Stimulated activated CD4-positive, alpha-beta T cell treated with anti-CD3 and anti-CD28 coated beads, TNF-alpha, amount 100 ng/mL, for 1 hour (primary cell): ENCODE measurements at places on chromosomes 3 and 15.

DNA sequence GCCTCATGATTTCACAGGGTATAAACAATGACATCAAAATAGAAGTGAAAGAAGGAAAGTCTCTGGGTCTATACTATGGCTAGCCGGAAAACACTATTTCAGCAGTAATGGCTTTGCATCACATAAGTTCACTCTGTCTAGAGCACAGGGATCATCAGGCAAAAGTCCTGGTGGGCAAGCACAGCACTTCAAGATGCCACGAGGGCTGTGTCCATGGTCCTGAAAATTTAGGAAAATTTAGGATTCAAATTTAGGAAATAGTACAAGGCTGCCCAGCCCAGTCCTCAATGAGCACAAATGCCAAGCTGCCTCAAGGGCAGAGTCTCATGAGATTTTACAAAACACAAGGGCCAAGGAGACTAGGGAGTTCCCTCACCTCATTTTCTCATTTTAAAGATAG, 54.1 kb downstream of the RORA start:
- no peak for DNase-seq

DNA sequence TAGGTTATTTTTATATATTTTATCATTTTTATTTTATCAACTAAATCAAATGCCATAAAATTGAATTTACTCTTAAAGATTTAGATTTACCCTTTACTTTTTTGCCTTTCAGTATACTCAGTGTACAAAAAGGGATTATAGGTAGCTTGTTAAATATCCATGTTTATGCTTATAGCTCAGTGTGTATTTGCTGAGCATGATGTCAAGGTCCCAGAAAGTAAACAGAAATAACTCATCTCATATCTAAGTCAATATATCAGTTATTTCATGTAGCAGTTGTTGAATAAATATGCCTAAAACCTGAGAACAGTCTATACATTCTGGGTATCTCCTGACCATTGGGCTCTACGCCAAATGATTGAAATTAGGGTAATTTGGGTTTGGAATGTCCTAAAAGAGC, 693.8 kb downstream of the NAALADL2 start:
- no peak for DNase-seq

DNA sequence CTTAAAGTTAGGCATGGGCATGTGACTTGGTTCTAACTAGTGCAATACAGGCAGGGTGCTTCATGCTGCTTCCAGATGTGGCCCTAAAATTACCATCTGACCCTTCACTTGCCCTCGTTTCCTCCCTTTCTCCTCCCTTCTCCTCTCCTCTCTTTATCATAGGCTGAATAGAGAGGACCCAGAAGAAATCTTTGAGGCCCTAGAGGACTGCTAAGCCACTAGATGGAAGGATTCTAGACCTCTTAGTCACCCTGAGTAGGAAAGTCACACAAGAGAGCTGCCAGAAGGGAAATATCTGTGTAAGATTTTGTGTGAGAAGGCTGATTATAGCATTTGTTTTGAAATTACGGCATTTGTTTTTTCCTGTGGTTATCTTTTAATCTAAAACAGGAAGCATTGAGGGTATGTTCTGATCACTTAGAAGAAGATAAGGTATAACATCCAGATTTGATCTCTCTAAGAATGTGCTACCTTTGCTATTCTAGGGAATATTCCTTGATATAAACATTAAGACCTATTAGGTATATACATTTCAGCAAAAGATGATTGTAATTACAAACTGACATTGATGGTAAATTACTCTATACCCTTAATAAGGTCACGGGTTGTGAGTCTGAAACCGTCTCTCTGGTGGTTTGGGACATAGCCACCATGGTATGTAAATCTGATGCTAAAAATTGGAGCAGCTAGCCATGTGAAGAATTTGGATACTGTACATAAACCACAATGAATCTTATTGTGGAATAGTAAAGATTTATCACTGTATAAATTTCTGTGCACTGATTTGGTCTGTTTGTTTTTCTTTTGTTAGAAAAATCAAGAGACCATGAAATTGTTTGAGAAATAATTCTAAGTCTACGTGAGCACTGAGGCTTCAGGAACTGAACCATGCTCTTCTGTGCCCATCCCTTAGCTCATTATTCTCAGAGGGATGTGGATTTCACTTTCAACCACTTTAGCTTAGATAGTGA, 84.1 kb downstream of the TP63 start:
- DNase-seq: no peak

DNA sequence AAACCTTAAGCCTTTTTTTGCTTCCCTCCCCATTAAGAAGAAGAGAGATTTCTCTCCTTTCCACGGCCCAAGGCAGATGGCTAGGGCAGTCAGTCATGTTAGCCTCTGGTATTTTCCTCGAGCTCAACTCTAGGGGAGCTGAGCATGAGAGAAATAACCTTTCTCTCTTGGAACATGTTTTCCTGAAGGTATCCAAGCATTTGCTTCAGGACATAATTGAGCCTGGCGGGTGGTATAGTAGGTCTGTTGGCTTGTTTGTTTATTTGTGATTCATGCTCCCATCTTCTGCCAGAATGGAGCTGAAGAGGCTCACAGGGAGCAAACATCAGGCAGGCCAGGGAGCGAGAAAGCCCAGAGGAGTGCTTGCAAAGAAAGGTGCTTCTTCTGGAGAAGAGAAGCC, 102.5 kb downstream of the MESD start:
- no peak for DNase-seq

DNA sequence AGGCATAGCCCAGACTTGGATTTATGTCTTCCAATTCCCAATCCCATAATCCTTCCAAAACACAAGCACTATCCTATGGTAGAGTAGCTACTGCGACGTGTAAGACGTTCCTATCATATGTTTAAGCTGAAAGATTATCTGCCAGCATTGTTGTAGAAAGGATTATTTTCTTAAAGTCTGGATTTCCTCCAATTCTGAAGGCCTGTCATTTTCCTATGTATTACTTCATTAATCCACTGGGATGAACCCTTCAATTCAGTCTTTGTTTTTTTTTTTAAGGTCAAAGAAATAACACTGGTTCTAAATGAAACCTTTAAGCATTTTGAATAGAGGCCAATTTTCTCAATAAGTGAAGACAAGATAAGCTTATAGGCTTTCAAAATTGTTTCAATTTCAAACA, 289.0 kb downstream of the SLC9A9 start:
- no peak for DNase-seq

GRCh38 chr3:30286811-30287210, 319.6 kb upstream of the TGFBR2 start:
- DNase-seq: no peak

GRCh38 chr3:137990427-137990826, 19.5 kb upstream of the CLDN18 start:
- no peak for DNase-seq

- no peak for DNase-seq
Measured at GRCh38 chr3:31187380-31187779, 292.9 kb upstream of the GADL1 start.

DNA sequence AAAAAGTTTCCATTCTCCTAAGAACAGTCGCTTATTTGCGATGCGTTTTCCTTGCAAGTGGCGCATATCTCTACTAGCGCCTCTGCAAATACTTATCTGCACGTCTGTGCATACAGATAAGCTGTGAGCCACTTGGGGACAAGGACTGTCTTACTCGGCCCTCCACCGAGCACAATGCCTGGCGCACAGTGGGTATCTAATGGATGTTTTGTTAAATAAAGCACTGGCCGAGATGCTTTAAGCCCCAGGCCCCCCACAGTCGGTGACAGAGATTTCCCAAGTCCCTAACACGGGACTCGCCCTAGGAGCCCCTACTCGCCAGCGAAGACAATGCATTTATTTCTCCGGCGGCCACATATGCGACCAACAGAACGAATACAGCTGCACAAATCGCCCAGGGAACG, 503 bp downstream of the HLTF start:
- DNase-seq: no peak
